ENCODE measurements at places on chromosomes 13 and 19. TPM values are rescaled to one million over a fixed set of nuclear protein-coding genes. Genes with fewer than 3 reads are reported as not detected.

The TEX29 gene
- polyA plus RNA-seq: 0.35 TPM

The SPC24 gene
- 25.5 TPM for polyA plus RNA-seq

The KLK2 gene
- polyA plus RNA-seq: 0.27 TPM

The RDH8 gene
- polyA plus RNA-seq: 0.40 TPM

The LYPD5 gene
- polyA plus RNA-seq: 0.33 TPM

The IZUMO2 gene
- polyA plus RNA-seq: 0.35 TPM

All from left kidney (tissue), 8 donors.